ENCODE measurements at places on chromosomes 7 and 10.

DNA sequence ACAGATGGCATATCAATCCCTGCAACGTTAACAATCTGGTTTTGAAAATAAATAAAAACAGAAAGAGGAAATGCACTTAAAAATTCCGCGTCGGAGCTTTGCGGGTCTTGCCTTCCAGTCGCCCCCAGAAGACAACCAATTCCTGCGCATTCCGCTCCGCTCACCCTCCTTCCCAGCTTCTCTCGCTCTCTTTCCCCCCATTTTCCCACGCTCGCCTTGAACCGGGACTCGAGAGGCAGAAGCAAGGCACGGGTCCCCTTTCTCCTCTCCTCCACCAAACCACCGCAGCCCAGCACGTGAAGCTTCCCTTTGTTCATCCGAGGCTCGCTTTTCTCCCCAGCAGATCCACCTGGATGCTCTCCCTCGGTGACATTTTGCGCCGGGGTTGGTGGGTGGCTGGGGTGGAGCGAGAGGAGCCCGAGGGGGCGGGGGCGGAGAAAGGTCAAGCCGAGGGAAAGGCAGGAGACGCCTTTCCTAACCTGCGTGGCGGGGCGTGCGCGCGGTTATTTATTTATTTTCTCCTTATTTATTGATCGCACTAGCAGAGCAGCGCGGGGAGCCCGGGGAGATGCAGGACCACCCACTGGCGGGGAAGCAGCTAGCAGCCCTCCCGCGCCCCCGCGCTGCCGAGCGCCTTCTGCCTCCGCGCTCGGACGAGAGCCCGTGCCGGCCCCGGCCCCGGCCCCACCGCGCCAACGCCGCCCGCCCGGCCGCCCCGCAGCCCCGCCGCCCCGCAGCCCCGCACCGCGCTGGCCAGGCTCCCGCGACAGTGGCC, at the start of gene KCND2:
KCND2 (plus strand) TSS at position 475 of the 775 bp plus-strand sequence.
- peak; percentile 33 for DNase-seq

DNA sequence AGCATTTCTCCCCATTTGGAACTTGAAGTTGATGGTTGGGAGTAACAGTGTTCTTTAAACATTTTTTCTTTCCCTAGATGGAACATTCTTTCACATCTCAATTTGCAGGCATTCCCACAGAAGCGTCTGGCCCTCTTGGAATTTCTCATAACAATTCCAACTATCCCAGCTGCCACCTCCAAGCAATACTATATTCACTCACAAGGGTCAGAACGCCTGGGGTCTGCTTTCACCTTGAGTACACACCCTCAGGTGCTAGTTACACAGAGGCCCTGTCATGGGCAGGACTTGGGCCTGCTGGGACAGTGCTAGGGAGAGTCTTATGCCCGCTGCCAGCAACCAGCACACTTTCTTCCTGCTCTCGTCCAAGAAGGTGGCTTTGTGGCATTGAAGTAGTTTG, 136.5 kb downstream of the JCAD start:
- no peak for DNase-seq

DNA sequence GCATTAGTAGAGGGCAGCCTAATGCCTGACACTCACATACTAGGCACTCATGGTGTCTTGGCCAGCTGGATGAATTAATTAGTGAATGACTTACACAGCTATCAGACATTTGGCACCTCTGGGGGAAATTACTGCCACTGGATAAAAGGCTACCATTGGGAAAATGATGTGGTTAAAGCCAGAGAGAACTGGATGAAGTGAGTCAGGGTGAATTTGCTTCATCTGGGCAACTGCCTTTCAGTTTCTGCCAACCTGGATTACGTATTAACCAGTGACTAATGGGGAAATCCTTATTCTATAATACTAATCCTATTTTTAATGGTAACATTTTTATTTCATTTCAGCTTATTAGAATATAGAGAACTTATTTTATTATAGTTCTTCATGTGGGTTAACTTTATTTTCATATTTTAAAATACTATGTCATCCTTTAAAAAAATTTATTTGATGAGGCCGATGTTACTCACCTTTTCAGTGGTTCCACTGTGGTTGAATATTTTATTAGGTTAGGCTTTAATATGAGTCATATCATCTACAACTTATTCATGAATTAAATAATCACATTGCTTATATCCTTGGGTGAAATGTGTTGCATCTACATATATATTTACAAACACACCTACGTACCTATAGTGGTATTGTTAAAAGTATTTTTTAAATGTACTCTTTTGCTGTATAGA, 85.6 kb upstream of the CAPZA2 start:
- no peak for DNase-seq

DNA sequence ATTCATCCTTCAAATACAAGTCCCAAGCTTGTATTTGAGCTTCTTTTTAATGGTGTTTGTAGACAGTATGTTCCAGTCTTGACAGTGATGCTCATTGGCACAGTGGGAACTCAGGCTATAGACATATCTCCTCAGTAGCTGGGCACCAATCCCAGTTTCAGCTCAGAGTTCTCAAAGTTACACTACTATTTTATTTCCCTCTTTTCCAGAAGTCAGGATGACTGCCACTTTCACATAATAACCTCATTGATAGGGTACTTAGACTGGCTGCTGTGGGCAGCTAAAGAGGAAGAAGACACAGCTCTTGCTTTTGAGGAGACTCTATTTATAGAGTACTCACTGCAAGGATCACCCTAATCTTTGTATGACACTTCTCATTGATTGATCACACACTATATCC, 2.4 kb downstream of the GBF1 start:
- no peak for DNase-seq

DNA sequence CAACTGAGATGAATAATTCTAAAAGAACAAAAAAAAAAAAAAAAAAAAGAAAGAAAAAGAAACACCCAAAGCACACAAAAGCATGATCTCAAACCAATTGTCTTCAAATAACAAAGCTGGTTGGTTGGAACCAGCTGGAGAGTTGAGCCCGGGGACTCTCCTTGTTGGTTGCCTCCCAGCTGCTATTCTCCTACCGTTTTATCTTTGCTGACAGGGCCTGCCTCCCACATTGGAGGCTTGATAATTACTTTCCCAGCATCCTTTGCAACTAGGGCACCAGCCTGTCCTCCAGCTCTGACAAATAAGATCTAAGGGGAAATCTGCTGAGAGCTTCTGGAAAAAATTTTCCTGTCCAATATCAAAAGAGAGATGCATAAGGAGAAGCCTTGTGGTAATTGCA, 6.8 kb downstream of the PON1 start:
- no peak for DNase-seq

DNA sequence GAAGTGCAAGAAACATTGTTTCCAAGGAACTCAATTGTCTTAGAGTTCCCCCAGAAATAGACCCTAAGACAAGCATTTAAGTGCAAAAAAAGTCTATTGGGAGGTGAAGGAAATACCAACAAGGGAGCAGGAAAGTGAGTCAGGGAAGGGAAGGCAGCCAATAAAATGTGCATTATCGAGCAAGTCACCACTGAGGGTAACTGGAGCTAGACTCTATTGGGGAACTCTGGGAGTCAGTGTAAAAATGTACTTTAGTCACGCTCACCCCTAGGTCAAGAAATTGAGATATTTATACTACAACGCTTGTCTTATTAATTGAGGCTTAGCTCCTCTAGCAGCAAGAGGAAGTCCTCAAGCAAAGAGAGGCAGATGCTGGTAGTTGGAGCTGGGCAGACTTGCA, 137.7 kb downstream of the RTKN2 start:
- DNase-seq, result no peak

- DNase-seq, result no peak
Observed at GRCh38 chr10:46094931-46095750, 49.1 kb upstream of the MSMB start.

DNA sequence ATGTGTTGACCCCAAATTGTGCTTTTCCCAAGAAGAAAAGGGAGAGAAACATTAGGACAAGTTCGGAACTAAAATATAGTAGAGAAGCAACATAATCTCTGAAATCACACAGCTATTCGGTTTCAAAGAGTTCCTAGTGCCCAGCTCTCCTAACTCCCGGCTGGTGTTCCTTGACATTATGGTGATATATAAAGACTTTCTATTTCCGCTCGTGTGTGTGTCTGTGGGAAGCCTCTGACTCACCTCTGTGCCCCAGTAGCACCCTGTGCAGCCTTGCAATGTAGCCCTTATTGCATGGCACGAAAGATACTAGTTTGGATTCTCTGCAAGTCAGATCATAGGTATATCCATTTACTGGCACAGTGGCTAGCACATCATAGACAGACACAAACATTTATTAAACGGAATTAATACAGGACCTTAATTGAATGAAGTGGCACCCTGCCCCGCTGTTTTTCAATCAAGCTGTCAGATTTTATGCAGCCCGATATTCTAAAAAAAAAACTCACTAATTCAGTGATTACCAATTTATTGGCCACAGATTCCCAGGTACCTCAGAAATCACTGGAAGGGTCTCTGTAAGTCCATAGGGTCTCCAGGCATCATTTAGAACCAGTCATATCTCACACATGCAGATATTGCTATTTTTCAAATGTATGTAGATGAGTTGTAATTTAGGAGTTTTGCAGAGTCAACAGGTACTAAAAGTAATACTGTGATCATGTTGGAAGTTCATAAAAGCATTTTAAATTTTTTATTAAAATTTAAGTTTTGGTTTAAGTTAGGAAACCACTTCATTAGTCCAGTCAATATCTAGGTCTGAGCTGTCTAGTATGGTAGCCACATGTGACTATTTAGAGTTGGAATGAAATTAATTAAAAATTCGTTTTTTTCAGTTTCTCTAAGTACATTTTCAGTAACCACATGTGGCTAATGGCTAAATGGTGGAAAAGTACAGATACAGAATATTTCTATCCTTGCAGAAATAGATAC, 43.3 kb downstream of the SFTPD start:
- no peak for DNase-seq

- no peak for DNase-seq
Observed at GRCh38 chr7:128112781-128113221, 81.6 kb upstream of the LRRC4 start.

DNA sequence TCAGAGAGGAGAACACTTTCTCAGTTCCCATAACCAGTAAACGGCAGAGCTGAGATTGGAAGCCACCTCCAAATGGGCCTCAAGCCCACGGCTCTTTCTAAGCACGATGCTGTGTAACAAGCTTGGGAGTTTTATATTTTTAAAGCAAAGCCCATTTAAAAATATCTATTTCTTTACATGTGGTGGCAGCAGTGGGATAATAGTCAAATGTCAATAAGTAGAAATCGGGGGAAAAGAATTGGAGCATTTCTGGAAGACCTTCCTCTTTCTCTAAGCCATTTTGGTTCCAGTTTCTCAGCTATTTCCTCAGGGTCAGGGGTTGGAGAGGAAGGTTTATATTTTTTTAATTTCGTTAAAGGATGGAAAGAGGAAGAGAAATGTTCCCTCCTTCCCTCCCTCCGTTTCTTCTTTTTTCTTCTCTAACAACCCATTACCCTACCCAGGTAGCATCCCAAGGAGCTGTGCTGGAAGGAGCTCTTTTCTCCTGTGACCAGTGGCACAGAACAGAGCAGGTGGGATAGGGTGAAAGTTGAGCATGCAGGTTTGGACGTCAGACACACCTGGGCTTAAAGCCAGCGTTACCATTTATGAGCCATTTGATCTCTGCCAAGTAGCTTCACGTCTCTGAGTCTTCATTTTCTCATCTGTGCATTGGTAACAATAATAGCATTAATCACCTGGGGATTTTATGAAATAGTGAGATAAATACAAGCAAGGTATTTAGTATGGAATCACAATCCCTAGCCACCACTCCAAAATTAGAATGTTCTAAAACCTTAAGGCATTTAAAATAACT, 515.7 kb downstream of the RPS24 start:
- no peak for DNase-seq

DNA sequence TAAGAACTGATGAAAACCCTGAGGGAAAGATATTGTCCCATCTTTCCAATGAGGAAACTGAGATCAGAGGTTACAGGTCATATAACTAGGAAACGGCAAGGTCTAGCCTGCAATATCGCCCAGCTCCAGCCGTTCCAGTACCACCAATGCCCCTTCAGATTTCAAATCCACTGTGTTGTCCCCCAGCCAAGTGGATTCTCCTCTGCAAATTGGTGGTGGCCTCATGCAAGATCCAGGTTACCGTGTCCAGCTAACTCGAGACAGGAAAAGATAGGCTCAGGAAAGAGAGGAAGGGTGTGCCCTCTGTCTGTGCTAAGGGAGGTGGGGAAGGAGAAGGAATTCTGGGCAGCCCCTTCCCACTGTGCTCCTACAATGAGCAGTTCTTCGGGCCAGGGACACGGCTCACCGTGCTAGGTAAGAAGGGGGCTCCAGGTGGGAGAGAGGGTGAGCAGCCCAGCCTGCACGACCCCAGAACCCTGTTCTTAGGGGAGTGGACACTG, 25.3 kb downstream of the PRSS2 start:
- no peak for DNase-seq

- no peak for DNase-seq
Observed at GRCh38 chr7:16420329-16420648, 1.0 kb downstream of the CRPPA start.

DNA sequence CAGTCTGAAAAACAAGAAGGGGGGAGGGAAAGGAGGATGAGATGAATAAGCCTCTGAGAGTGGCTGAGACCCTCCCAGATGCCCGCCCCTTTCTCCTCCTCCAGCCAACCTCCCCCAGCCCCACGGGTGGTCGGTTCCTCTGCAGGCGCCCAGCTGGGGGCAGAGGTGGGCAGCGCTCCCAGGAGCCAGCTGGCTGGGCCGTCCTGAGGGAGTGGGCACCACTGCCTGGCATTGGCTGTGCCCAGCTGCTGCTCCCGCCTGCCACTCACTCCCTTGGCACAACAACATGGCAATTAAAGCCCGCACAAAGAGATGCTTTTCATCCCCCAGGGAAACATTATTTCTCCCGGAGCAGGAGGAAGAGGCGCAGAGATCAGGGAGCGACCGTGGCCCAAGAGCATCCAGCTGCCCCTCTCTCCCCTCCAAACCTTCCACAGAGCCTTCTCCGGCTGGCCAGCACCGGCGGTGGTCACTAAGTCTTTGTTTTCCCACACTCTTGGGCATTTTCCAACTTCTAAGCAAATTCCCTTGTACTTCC, 107.2 kb downstream of the SPDYE5 start:
- peak; percentile 15 for DNase-seq

GRCh38 chr7:66865290-66865864, 55.6 kb upstream of the TMEM248 start:
- no peak for DNase-seq

DNA sequence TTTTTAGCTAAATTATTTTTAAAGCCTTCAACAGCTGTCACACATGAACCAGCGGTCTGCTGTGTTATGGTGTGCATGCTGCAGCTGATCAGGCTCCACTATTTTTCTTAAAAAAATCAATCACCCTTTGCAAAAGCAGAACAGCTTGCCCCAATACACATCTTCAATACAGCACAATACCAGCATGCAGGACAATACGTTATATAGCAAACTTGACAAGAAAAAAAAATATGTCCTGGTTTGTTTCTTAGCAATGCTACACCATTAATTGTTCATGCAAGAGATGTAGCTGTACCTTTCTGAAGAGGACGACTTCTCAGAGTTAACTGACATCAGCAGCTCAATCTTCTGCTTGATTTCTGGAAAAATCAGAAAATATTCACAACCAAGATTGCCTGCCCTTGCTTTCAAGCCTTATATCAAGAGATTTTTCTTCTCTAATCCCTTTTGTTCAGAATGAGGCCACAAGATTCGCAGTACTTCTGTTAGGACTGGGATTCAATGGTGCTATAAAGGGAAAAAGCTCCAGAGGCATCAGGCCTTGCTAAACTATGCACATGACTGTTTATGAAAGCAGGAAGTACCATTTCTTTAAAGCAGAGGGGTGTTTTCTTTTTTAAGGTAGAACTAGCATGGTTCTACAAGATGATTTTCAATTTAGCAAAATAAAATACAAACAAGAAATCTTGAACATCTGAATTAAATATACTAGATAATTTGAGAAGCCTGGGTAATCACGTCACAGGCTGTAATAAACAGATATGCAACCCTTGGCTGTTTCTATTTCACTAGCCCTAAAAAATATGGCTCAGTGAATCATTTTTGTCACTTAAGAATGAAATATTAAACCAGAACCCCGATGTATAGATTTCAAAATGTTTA, 120.0 kb downstream of the SRPK2 start:
- no peak for DNase-seq

All from neuronal stem cell (in vitro differentiated cells).